ENCODE measurements at places on chromosomes 5 and 9.

- no peak for DNase-seq
Measured at GRCh38 chr9:131114084-131114535, 11.3 kb upstream of the NUP214 start.

DNA sequence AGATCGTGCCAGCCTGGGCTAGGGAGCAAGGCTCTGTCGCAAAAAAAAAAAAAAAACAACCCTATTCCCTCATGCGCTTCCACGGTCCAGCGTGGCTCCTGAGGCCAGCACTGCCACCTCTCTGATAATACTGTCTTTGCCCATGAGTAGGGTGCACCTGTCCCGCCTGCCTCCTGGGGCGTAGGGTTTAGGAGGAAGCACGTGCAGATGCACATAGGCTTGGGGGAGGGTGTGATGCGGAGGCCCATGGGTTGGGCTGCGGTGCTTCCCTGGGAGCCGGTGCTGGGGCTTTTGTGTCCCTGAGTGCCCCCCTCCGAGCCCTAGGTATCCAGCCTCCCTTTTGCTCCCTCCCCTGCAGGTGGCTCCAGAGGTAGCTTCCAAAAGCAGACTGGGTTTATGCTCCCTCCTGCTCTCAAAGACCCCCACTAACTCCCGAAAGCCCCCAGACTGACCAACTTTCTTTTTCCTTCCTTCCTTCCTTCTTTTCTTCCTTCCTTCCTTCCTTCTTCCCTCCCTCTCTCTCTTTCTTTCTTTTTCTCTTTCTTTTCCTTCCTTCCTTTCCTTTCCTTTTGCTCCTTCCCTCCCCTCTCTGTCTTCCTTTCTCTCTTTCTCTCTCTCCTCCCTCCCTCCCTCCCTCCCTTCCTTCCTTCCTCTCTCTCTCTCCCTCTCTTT, 12.8 kb downstream of the FGFR4 start:
- no peak for DNase-seq

- no peak for DNase-seq
Measured at GRCh38 chr5:39466846-39467245, 42.1 kb upstream of the DAB2 start.

DNA sequence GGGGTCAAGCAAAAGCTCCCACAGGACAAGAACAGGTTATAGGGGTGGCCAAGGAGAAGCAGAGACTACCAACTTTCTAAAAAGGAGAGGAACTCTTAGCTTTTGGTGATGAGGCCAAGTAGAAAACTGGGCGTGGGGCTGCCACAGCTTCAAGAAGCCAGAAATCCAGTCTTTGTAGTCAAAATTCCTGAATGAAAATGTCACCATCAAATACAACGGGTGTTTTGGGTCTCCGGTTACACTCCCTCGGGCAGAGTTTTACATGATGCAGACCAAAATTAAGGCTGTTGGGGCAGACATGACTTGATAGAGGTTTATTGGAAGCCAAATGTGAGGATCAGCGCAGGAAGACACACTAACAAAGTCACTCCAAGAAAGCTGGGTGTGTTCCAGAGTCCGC, 29.4 kb upstream of the N4BP3 start:
- no peak for DNase-seq

DNA sequence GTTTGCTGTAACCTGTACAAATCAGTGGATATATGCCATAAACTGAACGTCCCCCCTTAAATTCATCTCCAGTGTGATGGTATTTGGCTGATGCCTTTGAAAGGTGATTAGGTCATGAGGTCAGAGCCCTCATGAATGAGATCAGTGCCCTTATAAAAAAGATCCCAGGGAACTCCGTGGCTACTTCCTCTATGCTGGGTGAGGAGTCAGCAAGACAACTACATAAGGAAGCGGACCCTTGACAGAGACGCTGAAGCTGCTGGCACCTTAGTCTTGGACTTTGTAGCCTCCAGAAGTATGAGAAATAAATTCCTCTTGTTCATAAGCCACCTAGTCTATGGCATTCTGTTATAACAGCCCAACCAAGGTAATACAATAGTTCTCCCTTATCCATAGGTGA, 215.1 kb upstream of the ZNF608 start:
- no peak for DNase-seq

DNA sequence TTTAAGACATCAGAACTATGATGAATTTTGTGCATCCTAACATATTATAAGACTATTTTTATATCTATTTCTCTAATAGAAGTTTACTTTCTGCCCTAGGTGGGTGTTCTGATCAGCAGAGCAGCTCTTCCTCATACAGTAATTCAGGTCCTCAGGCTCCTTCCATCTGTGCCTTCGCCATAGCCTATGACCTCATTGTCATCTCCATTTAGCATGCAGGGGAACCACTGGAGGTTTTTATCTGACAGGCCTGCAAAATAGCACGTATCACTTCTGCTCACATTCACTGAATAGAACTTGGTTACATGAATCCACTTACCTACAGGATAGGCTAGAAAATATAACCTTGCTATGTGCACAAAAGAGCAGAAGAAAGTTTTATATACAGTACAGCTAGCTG, 159.4 kb upstream of the CCNH start:
- no peak for DNase-seq

- no peak for DNase-seq
Measured at GRCh38 chr5:168724227-168724626, 145.1 kb upstream of the PANK3 start.

DNA sequence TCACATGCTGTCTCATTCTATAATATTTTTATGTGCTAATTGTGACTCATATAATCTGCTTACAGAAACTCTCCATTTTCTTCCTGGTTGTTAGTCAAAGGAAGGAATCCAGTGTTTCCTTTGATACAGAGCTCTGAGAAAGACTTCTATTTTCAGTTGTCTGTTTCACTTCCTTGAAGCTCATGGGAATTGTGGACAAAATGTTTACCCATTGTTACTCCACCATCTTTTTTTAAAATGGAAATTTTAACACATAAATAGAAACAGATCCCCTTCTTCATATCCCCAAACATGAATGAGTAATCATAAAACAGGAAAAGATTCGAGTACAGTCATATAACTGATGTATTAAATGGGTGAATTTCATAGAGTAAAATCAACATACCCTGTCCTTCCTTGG, 42.0 kb upstream of the KCNN2 start:
- DNase-seq, result no peak

- no peak for DNase-seq
Measured at GRCh38 chr5:10030219-10030831, 219.4 kb downstream of the ATPSCKMT start.

GRCh38 chr5:96977228-96977627, 41.3 kb downstream of the LNPEP start:
- DNase-seq, result no peak

- no peak for DNase-seq
Measured at GRCh38 chr5:2387634-2388325, 363.7 kb downstream of the IRX2 start.

- no peak for DNase-seq
Measured at GRCh38 chr5:98769210-98769958, 4.1 kb upstream of the RGMB start.

DNA sequence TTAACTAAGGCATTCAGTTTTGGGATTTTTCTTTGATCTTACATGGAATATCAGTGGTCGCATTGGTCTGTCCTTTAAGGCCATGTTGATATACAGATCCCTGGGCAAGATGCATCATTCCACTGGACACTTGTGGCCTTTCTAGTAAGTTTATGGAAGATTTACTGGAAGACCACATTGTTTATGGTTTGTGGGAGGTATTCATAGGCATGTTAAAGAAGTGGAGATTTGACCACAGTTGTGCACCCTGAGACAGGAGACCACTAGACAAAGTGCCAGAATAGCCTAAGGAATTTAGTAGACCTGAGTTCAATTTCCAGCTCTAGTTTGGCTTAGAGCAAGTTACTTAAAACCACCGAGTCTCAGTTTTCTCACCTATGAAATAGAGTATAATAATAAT, 383.1 kb upstream of the PAPPA start:
- DNase-seq, result no peak

- no peak for DNase-seq
Measured at GRCh38 chr5:136087961-136088871, 44.4 kb upstream of the SMAD5 start.

GRCh38 chr9:1128046-1128445, 77.9 kb downstream of the DMRT2 start:
- no peak for DNase-seq
